ENCODE measurements at places on chromosomes 7 and 10.

GRCh38 chr10:98589007-98589406, 142.3 kb upstream of the HPS1 start:
- DNase-seq = no peak

DNA sequence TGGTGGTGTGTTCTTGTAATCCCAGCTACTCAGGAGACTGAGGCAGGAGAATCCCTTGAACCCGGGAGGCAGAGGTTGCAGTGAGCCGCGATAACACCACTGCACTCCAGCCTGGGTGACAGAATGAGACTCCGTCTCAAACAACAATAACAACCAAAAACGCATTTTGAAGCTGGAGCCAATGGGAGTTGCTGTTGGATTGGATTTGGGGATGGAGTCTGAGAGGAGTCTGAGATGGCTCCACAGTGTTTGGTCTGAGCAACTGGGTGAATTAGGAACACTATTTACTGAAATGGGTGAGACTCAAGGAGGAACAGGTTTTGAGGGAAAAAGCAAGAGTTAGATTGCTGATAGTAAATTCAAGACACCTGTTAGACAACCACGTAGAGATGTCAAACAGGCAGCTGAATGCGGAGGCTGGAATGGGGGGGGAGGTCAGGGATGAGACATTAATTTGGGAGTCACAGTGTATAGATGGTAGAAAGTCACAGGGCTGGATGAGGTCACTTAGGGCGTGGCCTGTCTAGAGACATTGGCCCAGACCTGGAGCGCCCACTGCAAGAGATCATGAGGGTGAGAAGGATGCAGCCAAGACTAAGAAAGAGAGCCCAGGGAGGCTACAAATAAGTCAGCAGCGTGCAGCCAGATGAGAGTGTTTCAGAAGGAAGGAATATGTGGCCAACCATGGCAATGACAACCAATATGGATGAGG, 56.4 kb downstream of the CYCS start:
- DNase-seq = no peak

DNA sequence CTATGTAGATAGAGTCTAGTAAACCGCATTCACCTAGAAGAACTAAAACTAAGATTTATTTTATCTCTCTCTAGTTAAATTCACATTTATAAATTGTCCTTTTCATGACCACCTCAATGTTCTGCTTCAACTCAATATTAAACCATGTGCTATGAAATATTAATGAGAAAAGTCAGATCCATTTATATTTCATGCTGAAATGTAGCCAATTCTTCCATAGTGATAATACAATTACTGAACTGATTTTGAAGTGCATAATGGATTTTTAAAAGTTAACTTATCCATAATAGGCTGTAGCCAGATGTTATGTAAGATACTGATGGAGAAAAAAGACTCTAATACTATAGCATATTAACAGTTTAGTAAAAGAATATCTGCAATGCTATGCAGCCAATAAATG, 479.7 kb upstream of the PCDH15 start:
- DNase-seq = no peak

DNA sequence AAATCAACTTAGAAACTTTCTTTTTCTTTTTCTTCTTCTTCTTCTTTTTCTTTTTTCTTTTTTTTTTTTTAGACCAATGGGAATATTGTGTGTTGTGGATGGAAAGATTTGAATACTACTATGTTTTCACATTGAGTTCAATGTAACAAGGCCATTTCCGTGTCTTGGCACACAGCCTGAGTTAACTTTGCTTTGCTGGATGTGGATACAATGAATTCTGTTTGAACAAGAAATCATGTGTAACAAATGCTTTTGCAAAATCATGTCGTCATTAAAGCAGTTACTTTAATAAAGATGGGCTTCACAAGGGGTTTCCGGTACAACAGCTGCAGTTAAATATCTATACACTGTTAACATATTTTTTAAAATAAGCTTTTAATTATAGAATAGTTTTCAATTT, 13.5 kb upstream of the ENTPD1 start:
- no peak for DNase-seq

GRCh38 chr10:31599626-31600504, 280.8 kb downstream of the ZEB1 start:
- peak; percentile 15 for DNase-seq

- no peak for DNase-seq
Observed at GRCh38 chr7:3386423-3387190, 85.6 kb downstream of the SDK1 start.

- no peak for DNase-seq
Observed at GRCh38 chr10:12408472-12408871, 59.1 kb downstream of the CAMK1D start.

DNA sequence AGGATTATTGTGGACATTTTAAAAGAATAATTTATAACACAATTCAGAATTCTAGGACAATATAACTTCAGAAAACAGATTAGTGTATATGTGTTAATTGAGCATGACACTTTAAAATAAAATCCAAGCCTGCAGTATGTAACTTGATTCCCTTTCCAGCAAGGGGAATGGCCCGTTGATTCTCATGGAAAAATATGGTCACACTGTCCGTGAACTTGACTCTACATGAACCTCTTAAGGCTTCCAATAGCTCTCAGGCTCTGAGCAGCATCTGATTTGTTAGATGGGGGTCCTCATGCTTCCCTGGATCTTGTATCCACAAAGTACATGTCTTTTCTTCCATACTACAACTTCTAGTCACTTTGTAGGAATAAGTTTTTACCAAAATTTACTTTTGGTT, 85.5 kb upstream of the AKR1E2 start:
- DNase-seq = no peak
